Right lung (tissue), 10 donors: ENCODE measurements at places on chromosomes 12 and 14. TPM values are rescaled to one million over a fixed set of nuclear protein-coding genes. Genes with fewer than 3 reads are reported as not detected.

- DNase-seq, result peak; percentile 85
These were observed 1.8 kb downstream of the GLI1 start for GRCh38 chr12:57461276-57461916.

The ENO2 gene
- 17.1 TPM for polyA plus RNA-seq

- no peak for DNase-seq
These were observed 351.3 kb upstream of the KITLG start for GRCh38 chr12:88931598-88931997.

The TAS2R19 gene
- polyA plus RNA-seq, result 2.5 TPM

The TMEM119 gene
- polyA plus RNA-seq, result 39.4 TPM

GRCh38 chr14:103708750-103709187 lies 6.5 kb downstream of the XRCC3 start:
- DNase-seq, result no peak

The HOXC6 gene
- 2.4 TPM for polyA plus RNA-seq

DNA sequence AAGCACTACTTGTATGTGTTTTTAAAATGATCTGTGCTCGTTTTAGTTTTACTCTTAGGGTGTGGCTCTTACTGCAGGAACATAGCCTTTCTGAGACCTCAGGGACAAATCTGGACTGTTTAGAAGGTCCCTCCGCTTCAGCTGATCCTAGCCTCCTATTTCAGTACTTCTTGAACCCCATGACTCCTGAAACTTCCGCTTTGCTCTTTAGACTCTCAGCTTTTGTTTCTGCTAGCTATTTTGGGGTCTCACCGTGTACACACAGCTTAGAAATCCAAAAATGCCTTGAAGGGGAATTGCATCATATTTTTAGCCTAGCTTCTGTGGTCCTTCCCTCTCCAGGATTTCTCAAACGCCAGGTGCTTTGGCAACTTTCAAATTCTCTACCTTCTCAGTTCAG lies 8.3 kb downstream of the OR11G2 start:
- no peak for DNase-seq

GRCh38 chr12:67876305-67876915 lies 112.8 kb upstream of the IFNG-AS1 start:
- no peak for DNase-seq

DNA sequence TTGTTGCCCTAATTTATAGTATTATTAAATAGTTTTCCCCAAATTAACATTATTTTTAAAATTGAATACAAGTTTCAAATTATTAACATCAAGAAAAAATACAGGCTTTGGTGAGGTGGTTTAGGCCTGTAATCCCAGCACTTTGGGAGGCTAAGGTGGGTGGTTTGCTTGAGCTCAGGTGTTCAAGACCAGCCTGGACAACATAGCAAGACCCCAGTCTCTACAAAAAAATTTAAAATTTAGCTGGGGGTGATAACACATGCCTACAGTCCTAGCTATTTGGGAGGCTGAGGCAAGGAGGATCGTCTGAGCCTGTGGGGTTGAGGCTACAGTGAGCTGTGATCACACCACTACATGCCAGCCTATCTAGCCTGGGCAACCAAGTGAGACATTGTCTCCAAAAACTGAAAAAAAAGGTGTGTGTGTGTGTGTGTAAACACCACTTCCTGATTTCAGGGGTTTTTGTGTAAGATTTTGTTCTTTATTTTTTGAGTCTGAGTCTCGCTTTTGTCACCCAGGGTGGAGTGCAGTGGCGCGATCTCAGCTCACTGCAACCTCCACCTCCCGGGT lies 3.9 kb upstream of the DNAL1 start:
- DNase-seq, result no peak

GRCh38 chr14:101444116-101444515 lies 117.2 kb upstream of the DIO3 start:
- DNase-seq, result no peak

GRCh38 chr12:12592930-12593329 lies 18.7 kb upstream of the CREBL2 start:
- DNase-seq, result no peak

The SLCO1B1 gene
- not detected for polyA plus RNA-seq

- DNase-seq, result peak; percentile 91
These were observed 28.4 kb downstream of the SLC7A8 start for GRCh38 chr14:23154964-23155587.

DNA sequence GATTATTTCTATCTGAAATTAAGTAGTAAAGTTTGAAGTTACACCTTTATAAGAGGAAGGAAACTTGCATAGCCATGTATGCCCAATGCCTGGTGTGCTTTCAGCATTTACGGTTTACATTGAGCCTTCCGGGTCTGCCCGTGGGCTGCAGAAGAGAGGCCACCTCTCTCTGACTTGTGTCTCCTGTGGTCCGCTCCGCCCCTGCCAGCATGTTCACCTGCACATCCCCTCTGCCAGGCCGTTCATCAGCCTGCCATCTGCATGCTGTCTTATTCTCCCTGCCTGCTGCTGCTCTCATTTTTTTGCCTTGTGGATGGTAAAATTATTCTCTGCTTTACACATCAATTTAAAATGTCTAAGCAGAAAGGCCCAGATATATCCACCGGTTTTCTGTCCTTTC lies 41.5 kb upstream of the DYNC1H1 start:
- DNase-seq, result no peak

GRCh38 chr14:94386085-94387031 lies 2.0 kb downstream of the SERPINA1 start:
- no peak for DNase-seq

- DNase-seq, result no peak
These were observed 8.6 kb downstream of the TCP11L2 start for GRCh38 chr12:106311139-106311538.

DNA sequence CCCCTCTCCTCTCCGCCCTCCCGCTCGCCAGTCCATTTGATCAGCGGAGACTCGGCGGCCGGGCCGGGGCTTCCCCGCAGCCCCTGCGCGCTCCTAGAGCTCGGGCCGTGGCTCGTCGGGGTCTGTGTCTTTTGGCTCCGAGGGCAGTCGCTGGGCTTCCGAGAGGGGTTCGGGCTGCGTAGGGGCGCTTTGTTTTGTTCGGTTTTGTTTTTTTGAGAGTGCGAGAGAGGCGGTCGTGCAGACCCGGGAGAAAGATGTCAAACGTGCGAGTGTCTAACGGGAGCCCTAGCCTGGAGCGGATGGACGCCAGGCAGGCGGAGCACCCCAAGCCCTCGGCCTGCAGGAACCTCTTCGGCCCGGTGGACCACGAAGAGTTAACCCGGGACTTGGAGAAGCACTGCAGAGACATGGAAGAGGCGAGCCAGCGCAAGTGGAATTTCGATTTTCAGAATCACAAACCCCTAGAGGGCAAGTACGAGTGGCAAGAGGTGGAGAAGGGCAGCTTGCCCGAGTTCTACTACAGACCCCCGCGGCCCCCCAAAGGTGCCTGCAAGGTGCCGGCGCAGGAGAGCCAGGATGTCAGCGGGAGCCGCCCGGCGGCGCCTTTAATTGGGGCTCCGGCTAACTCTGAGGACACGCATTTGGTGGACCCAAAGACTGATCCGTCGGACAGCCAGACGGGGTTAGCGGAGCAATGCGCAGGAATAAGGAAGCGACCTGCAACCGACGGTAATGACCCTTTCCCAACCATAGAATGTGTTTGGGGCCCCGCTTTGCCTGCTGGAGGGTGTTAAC lies 615 bp downstream of the CDKN1B start:
- DNase-seq, result no peak

The CLEC4C gene
- polyA plus RNA-seq, result 0.18 TPM

- DNase-seq, result no peak
These were observed 8.0 kb downstream of the PHB2 start for GRCh38 chr12:6962285-6963015.

DNA sequence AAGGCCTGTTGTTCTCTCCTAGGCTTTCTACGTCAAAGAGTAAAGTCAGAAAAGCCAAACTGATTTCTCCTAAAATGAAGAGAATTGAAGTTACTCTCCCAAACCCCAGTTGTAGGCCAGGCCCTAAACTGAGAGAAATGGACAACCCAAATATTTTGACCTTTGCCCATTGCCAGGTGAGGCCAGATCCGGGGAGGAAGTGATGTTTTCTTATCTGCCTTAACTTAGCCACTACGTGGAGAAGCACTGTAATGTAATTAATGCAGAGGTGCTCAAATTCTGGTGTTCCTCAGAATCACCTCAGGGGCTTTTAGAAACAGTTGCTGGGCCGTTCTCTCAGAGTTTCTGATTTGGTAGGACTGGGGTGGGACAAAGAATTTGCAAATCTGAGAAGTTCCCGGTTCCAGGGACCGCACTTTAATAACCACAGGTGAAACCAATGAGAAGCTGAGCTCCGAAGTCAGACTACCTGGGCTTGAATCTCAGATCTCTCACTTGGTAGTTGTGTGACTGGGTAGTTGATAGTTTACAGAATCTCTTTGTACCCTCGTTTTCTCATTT lies 73.2 kb downstream of the ETV6 start:
- no peak for DNase-seq

DNA sequence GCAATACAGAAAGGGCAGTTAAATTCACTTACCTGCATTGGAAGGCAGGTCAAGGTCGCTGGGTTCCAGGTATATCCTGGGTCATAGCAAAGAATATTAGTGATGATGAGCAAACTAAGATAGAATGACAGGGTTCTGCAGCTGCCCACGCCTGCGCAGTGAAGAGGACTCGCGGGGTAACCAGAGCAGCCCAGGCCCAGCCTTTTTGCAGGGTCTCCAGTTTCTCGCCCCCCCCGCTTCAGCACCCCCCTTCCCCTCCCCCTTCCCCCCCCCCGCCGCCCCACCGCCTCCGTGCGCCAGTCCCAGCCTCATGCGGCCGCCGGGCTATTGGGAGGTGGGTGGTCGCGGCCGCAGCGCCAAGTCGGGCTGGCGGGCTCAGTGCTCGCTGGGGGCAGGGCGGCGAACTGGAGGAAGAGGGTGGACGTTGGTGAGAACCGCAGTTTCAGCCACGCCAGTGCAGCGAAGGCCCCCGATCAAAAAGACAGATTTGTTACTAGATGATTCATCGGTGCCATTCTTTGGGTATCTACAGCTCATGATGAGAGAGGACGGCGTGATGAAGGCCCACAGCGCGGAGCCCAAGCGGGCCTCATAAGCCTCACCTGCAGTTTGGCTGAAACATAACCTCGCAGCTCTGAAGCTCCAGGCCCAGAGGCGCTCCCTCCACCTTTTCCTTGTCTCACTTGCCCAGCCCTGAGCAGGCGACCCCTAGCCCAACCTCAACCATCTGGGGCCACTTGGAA lies 20.2 kb downstream of the SLC2A3 start:
- DNase-seq, result no peak

GRCh38 chr12:65308601-65309071 lies 30.2 kb downstream of the MSRB3 start:
- no peak for DNase-seq

DNA sequence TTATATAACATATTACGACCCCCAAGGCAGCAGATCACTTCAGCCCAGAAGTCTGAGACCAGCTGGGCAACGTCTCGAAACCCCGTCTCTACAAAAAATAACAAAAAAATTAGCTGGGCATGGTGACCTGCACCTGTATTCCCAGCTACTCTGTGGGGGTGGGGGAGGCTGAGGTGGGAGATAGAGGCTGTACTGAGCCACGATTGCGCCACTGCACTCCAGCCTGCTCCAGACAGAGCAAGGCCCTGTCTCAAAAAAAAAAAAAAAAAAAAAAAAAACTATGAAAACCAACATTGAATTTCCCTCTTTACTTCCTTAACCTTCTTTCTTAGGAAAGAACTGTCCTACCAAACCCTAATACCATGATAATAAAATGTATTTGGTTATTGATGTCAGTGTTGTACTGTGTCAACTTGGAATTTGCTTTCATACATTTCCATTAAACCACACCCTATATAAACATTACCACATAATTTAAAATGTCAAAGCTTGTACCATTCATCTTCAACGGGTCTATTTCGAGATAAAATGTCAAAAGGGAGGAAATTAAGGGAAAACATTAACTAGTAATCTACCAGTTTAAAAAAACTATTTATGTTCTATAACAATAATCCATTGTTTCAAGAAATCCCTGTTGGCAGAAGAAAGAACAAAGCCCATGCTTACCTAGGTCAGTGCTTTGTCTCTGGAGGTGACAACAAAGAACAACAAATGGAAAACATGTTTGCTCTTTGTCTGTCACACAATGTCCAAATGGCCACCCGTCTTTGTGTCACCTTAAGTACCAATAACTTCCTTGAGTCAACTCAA lies 17.4 kb downstream of the GALNT4 start:
- DNase-seq, result no peak

The ALX1 gene
- 0.28 TPM for polyA plus RNA-seq

- no peak for DNase-seq
These were observed 308.7 kb downstream of the EMP1 start for GRCh38 chr12:13505224-13505623.

DNA sequence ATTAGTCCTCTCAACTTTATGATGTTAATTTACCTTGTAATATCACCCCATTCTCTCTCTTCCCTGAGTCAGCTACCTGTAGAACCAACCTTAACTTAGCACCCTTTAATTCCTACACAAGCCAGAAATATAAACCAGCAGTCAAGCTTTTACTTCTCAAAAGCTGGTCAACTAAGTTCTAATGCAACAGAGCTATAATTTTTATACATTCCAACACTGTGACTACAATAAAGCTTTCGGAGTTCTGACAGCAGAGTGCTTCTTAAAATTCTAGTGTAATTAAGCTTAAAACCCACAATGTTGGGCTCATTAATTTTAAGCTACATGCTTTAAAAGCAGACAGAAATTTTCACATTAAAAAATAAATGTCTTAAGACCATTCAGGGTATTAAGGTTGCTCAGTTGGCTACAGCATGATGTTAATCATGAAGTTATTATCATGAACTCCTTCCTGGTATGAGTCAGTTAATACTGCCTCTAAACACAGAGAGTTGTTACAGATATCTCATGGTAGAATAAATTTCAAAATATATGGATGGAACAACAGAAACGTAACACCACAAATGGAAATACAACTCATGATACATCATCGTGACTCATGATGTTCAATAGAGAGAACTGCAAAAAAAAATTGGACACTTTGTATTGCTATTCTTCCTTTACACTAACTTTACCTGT lies 126.7 kb downstream of the EPS8 start:
- no peak for DNase-seq

DNA sequence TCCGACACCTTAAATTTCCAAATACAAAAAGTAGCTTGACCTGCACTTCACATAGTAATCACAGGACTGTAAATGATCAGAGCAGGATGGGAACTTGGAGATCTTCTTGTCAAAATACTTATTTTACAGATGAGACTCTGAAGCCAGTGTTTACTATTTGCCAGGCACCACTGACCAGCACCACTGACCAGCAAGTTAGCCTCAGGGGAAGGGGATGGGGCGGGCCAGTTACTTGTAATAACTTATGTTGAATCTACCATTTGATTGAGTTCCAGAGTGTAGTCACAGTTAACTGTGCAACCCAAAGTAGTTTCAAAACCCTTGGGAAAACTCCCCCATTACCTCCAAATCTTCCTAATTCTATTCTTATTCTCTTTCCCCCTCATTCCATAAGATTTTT lies 278.4 kb downstream of the PCNX1 start:
- DNase-seq, result no peak

DNA sequence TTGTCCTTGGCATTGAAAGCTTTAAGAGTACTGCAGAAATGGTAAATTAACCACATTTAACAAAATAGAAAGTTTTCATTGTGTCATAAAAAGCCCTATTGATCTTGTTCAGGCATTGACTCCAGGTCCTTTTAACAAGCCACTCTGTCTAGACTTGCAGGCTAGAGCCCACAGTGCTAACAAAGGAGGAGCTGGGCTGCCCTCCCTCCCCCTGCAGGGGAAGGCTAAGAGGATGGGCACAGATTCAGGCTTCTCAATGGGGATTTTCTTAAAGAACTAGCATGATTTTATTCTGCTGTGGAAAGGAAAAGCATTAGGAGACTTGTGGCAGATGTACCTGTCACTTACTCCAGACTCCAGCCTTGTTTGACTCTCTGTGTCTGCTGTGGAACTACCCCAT lies 463.6 kb downstream of the NRXN3 start:
- no peak for DNase-seq

- no peak for DNase-seq
These were observed 78.6 kb downstream of the LRRC9 start for GRCh38 chr14:59998564-59998963.

GRCh38 chr14:67045440-67045839 lies 143.8 kb upstream of the GARIN2 start:
- DNase-seq, result no peak
